Stimulated activated CD4-positive, alpha-beta T cell treated with anti-CD3 and anti-CD28 coated beads, Interleukin-15, amount 100 ng/mL, for 24 hours (primary cell): ENCODE measurements at places on chromosomes 4 and X.

- DNase-seq: no peak
These were observed 835.0 kb upstream of the ADGRL3 start for GRCh38 chr4:60365176-60365575.

DNA sequence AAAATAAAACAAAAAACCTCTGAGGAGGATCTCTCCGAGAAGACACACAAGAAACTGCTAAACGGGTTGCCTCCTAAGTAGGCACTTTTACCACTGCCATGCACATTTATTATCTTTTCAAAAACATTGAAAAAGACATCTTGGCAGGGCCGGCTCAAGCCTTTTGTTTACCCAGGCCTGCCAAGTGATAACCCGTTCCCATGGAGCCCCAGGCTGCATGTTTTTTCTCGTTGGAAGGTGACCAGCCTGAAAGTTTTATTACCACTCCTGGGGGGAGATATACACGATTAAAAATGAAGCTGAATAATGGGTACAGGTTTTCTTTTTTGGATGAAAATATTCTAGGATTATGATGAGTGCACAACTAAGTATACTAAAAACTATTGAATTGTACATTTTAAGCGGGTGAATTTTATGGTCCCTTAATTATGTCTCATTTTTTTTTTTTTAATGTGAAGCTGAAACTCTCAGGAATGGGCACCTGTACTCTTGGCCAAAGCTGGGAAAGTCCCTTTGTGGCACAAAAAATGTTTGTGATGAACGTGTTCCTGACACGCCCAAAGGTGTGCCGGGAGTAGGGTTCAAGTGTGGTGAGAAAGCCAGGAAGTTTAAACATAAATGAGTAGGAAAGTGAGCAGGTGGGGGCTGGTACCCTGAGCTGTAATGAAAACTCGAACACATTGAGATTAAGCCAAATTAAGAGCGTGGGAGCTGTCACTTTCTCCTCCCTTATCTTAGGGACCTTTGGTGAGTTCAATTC, 1.5 kb upstream of the MAP7D2 start:
- no peak for DNase-seq

GRCh38 chr4:107630185-107630705, 89.8 kb downstream of the PAPSS1 start:
- no peak for DNase-seq

GRCh38 chr4:46016306-46016705, 107.5 kb downstream of the GABRG1 start:
- DNase-seq: no peak

DNA sequence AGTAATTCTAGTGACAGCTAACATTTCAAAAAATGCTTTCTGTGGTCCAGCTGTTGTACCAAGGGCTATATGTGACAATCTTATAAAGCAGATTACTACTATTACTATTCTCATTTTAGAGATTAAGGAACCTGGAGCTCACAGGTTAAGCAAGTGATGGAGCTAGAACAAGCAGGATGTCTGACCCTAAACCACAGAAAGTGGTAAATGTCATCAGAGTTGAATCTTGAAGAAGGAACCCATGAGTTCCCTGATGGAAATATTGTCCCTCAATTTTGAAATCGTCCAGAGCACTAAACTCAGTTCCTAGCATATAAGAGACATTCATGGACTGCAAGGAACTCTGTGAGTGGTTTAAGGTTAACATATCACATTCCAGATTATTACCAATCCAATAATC, 214.0 kb downstream of the APBB2 start:
- no peak for DNase-seq

DNA sequence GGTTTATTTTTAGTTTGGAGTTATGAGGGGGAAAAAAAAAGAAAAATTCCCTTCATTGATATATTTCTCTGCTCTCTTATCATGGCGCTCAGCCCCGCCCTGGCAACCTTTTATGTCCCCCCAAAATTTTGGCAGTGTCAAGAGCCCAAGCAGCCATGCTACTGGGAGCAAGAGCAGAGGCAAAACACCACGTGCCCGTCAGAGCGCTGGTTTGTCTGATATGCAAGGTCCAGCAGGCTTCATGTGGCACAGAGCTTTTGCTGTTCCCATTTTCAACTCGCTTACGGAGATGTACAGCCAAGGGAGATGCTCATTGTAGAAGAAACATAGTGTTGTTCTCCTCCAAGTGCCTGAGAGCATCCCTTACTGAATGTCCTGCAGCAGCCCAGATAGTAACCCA, 27.3 kb downstream of the SLITRK2 start:
- DNase-seq: no peak

GRCh38 chrX:13821738-13822137, 4.8 kb upstream of the GPM6B start:
- no peak for DNase-seq

DNA sequence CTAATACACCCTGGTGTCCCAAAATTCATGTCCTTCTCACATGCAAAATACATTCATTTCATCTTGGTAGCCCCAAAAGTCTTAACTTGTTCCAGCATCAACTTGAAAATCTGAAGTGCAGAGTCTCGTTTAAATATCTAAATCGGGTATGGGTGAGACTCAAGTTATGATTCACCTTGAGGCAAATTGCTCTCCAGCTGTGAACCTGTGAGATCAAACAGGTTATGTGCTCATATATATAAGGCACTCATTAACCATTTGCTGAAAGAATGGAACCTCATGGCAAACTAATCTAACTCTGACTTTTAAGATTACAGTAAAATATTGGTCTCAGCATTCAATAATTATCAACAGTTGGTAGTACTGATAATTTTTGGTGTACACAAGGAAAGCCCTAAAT, 55.5 kb downstream of the PDLIM5 start:
- no peak for DNase-seq
